ENCODE measurements at places on chromosomes 16 and 17.

GRCh38 chr16:79605999-79606398 is 5.5 kb upstream of the MAF start:
- DNase-seq: no peak

GRCh38 chr17:60094754-60095153 is 16.0 kb upstream of the HEATR6 start:
- no peak for DNase-seq

- DNase-seq: no peak
Observed at GRCh38 chr17:78241277-78242023, 10.0 kb downstream of the TMEM235 start.

GRCh38 chr16:68987734-68988457 is 117.6 kb upstream of the HAS3 start:
- no peak for DNase-seq

DNA sequence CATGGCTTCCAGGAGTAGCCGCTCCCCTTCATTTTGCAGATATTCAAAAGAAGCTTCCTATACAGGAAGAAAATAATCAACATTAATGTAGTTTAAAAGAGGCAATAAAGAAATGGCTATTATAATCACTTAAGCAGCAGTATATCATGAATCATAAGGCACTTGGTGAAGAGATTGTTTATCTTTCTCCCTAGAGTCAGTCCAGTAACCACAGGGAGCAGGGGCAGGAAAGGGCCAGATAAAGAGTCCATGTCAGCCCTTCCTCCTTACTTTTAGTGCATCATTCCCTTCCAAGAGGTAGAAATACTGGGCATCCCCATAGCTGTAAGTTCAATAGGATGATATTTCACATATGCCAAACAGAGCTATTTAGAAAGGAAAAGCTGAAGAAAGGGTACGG is 184.6 kb upstream of the C17orf78 start:
- no peak for DNase-seq

DNA sequence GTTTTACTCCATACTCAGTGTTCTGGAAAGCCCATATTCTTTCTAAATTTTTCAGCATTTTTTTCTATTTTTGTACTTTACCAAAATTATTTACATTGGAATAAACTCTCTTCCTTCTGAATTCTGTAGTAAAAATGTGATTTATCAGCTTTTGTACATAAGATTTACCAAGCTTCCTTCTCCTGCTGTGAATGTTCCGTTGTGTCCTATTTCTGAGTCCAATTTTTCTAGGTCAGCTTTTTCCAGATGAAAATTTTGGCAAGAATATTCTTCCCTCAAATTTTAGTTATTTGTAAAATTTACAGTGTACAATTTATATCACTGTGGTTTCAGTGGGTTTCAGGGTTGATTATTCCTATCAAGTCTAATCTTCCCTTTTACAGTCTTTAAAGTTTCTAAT is 27.5 kb downstream of the ASPA start:
- DNase-seq: no peak

All from ascending aorta (tissue), 2 donors.